ENCODE measurements at places on chromosomes 6 and 20.

DNA sequence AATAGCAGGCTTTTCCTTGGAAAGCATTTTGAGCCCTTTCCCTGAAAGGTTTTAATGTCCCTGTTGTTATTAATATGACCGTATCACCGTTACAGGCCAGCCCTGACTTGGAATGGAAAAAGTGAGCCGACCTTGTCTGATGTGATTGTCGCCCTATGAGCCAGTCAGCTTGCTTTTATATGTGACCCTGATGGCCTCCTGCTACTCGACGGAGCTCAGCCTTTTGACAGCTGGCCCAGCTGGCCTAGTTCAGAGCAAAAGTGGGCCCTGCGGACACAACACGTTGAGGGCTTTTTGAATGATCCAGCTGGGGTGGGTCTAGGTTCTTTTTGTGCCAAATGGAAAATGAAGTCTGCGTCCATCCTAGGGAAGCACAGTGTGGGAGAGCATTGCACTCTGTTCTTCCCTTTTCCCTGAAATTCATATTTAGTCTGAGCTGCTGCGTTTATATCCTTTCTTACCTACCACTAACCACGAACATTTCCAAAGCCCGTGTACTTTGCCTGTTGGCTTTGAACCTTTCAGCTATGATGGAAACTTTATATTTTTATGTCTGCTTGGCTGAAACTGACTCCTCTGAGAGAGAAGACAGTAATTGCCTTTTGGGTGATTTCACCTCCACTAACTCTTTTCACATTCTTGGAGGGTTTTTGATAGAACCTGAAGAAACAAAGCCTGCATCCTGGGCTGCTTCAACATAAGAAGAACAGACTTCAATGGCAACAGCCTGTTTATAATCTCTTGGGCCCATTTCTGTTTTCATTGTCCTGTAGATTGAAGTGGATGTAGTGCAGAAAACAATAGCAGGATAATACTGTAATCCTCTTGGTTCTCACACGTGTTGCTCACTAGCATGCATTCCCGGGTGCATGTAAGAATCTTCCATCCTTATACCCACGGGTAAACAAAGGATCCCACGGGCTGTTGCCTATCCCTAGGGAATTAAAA, 121.8 kb upstream of the HDGFL1 start:
- no peaks in the 10 kb centered on the region for H3K27me3 ChIP-seq
- H3K4me3 ChIP-seq, result no peak overlapping the region
- H3K27ac ChIP-seq, result no peak overlapping the region
- H3K4me1 ChIP-seq, result peaks cover 2% of the 10 kb centered on the region
- no peaks in the 10 kb centered on the region for H3K36me3 ChIP-seq

DNA sequence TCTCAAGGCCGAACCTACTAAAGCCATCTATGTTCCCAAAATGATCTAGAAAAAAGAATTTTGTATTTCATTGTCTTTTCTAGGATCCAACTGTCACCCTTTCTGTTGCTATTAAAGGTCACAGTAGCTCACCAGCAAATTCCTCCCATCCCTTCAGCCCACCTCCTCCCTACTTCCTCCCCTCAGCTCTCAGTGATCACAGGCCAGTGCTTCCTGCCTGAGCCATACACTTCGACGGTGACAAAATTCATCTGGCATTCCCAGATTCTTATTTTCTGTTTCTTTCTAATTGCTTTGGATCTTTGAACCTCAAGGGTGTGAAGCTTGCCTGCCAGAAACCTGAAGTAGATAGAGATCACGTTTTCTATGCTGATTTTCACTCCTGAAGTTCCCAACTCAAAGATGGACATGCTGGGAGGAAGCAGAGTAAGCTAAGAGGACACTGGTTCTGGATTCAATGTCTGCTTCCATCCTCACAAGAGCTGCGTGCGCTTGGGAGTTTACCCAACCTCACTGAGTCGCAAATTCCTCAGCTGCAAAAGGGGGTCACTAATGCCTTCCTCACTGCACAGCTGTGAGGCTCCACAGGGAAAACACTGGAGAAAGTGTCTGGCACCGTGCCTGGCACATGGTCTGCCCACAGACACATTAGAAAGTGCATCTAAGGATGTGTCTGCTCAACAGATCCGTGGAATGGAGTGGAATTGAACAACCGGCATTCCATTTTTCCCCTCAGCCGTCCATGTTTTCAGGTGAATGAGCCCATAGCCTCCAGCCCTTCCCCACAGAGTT, 34.5 kb downstream of the MDGA1 start:
- no peaks in the 10 kb centered on the region for H3K4me1 ChIP-seq
- no peaks in the 10 kb centered on the region for H3K36me3 ChIP-seq
- H3K27ac ChIP-seq, result no peak overlapping the region
- H3K4me3 ChIP-seq, result no peak overlapping the region

DNA sequence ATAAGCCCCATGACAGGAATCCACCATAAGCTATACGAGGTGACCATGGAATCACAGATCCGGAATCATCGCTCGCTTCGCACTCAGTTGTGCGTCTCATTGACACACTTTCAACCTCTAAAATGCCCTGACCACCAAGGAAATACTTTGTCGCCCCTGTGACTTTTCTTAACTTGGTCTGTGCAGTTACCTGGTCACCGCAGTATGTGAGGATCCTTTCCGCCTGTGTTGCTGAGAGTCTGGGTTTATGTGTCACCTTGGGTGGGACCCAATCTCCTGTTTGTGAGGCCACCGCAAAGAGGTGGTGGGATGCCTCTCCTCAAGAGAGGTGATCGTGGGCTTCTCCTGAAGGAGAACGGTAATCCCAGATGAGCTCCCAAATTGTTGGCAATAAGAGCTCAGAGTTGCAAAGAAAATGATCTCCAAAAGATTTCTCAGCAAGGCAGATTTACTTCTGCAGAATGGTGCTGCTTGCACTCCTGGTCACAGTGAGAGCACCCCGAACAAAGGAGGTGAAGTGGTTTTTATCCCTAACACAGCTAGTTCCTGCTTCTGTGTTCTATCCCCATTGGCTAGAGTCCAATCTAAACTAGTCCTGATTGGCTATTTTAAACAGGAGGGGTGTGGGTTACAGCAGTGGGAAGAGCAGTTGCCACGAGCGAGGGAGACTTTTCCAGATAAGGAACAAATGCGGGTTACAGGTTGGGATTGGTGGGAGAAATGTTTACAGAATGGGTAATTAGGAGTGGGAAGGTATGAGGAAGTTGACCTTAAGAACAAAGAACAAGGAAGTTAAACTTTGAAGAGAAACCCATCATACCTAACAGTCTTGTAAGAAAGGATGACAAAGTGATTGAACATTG, 9.1 kb upstream of the ZNFX1 start:
- DNase-seq, result no peak
- no peaks in the 10 kb centered on the region for H3K27me3 ChIP-seq
- H3K36me3 ChIP-seq, result no peaks in the 10 kb centered on the region

DNA sequence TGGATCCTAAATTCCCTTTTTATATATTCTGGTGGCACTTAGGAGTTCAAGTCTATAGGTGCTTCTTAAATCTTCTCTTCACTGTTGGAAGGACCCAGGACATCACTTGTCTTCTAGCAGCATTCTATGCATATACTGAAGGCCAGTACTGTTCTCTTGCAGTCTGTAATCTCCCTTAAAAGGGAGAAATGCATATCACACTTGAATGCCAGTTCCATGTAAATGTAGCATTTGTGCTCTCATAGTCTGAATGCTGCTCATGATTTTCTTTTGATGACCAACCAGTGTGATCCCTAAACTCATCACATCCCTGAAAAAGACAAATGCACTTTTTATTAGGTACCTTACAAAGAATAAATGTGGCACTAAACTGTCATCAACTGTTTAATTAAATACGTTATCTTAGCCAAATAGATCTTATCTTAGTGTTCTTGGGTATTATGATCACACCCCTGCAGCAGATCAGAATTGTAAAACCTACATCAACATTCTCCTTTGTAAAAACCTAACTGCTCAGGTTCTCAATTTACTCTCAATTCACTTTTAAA, 176.1 kb downstream of the EPHA7 start:
- H3K36me3 ChIP-seq, result no peaks in the 10 kb centered on the region
- DNase-seq, result no peak
- no peak overlapping the region for H3K4me3 ChIP-seq
- H3K27ac ChIP-seq, result no peak overlapping the region
- H3K27me3 ChIP-seq, result no peaks in the 10 kb centered on the region

DNA sequence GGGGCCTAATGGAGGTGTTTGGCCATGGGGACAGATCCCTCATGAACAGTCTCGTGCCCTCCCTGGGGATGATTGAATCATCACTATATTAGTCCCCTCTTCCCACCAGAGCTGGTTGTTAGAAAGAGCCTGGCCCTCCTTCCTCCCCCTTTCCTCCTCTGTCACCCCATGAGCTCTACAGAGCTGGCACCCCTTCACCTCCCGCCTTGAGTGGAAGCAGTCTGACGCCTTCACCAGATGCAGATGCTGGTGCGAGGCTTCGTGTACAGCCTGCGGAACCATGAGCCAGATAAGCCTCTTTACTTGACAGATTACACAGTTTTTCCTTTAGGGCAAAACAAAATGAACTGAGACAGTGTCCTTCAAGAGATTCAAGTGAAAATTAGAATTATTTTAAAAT, 74.4 kb upstream of the RIPOR2 start:
- no peak overlapping the region for H3K27ac ChIP-seq
- no peak overlapping the region for H3K4me3 ChIP-seq
- H3K36me3 ChIP-seq, result no peaks in the 10 kb centered on the region
- H3K4me1 ChIP-seq, result peaks cover 8% of the 10 kb centered on the region
- DNase-seq, result no peak

DNA sequence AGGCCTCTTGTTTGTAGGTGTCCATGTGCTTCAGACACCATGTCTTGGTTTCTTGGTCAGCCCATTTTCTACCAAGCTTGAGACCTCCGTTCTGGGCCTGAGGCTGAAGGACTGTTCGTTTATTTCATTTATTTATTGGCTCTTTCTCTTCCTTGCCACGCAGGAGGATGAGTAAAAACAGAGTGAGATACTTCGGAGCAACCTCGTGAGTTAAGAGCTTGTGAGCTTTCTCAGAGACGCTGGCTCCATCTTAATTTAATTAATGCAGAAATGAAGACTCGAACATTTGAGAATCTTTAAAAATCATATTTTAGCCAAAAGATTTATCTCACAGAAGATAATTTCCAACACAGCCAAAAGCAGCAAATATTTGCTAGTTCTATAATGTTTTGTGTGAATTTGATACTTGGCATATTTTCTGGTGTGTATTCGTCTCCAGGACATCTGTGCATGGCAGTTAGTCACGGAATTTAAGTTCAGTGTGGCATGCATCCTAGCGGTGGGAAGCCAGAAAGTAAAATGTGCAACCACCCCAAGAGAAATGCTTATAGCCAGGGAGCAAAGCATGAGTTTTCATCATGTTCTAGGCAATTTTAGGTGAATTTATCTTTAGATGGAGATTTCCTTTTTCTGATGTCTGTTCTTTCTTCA, 76.0 kb downstream of the THBS2 start:
- H3K27ac ChIP-seq, result no peak overlapping the region
- no peak overlapping the region for H3K4me3 ChIP-seq
- H3K36me3 ChIP-seq, result no peaks in the 10 kb centered on the region

GRCh38 chr6:167898673-167899311, 72.1 kb downstream of the AFDN start:
- no peak for DNase-seq
- H3K27ac ChIP-seq, result no peak overlapping the region
- H3K36me3 ChIP-seq, result no peaks in the 10 kb centered on the region

DNA sequence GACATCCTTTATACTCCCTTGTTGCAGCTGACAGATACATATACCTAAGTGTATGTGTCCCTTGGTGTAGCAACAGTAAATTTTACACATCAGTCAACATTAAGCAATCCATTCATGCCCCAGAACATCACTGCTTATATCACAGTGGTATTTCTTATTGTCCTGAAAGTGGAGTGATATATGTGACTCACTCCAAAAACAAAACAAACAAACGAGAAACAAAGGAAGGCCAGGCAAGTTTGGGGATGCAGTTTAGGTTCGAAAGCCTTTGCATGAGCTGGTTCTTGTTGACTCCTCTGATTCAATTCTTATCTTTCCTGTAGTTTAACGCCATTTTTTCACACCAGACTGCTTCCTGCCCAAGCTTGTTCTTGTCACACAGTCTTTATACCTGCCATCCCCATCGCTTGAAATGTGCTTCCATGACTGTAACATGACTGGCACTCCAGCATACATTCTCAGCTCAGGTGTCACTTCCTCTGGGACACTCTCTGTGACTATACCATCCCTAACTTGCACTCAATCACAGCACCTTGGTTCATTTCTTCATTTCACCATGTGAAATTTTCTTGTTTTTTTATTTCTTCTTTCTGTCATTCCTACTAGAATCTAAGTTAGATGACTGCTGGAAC, 125.0 kb upstream of the TSHZ2 start:
- H3K4me3 ChIP-seq, result no peak overlapping the region
- no peaks in the 10 kb centered on the region for H3K27me3 ChIP-seq
- no peak for DNase-seq
- no peaks in the 10 kb centered on the region for H3K36me3 ChIP-seq
- H3K27ac ChIP-seq, result no peak overlapping the region
- H3K4me1 ChIP-seq, result no peaks in the 10 kb centered on the region

DNA sequence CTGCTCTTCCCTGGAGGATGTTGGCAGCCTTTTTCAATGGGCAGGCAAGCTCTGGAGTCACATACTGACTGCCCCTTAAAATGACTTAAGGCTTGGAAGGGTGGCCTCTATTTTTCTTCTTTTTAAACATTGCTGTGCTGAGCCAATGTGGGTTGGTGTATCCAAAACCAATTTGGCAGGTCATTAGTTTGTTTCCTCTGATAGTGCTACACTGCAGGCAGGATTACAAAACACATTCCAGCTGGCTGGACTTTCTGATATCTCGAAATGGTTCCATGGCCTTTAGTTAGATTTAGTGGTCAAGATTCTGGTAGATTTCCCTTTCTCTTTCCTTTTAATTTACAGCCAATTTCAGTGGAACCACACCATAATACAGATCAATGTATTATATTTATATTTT, 28.1 kb upstream of the BMP2 start:
- no peak for DNase-seq
- no peak overlapping the region for H3K27ac ChIP-seq
- no peak overlapping the region for H3K4me3 ChIP-seq
- H3K4me1 ChIP-seq, result no peaks in the 10 kb centered on the region
- no peaks in the 10 kb centered on the region for H3K36me3 ChIP-seq

DNA sequence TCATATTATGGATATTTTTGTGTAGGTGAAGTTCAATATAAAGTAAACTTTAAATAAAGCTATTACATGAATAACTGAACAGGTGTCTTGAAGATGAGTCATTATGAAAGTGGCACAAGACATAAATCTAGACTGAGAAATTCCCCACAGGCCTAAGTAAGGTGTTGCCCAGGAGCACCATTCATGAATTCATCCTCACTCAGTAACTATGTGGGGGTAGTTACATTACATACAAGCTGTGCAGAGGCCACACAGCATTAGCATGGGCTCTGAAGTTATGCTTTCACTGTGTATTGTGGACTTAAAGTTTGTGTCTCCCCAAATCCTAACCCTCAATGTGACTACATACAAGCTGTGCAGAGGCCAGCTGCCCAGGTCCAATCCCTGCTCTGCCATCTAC, 65.9 kb downstream of the BCAS1 start:
- DNase-seq, result no peak
- H3K27ac ChIP-seq, result no peak overlapping the region

- no peak for DNase-seq
- H3K27me3 ChIP-seq, result no peaks in the 10 kb centered on the region
- H3K4me3 ChIP-seq, result no peak overlapping the region
- H3K27ac ChIP-seq, result no peak overlapping the region
Measured at GRCh38 chr6:111469543-111469942, 13.5 kb downstream of the REV3L start.

GRCh38 chr6:14682812-14683211, 563.1 kb upstream of the JARID2 start:
- H3K36me3 ChIP-seq, result no peaks in the 10 kb centered on the region
- no peak overlapping the region for H3K4me3 ChIP-seq
- no peaks in the 10 kb centered on the region for H3K27me3 ChIP-seq
- H3K27ac ChIP-seq, result no peak overlapping the region
- no peaks in the 10 kb centered on the region for H3K4me1 ChIP-seq
